ENCODE measurements at places on chromosomes 4 and X.

DNA sequence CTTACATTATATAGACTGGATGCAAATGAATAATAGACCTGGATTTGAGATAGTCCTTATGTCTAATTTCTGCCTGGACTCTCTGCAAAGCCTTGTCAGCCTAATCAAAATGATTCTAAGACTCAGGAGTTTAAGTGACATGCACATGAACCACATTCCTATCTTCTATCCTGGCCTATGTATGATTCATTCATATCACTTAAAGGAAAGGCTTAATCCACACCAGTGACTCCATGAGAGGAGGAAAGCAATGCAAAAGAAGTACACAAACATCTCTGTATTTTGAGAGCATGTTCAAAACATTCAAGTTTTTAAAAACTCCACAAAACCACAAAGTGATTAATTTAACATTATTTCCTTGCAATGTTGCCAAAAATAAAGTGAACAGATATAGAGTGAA is 14.6 kb downstream of the AMOT start:
- DNase-seq, result no peak

DNA sequence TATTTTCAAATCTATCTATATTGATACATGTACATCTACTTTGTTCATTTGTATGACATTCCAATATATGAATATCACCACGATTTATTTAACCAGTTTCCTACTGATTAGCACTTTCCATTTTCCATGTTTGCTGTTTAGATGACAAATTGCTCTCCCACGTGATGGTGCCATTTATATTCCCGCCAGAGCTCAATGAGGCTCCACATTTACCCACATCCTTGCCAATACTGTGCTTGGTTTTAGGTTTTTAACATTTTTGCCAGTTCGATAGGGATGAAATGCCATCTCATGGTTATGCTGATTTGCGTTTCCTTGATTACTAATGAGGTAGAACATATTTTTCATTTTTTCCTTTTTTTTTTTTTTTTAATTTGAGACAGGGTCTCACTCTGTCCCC is 86.7 kb upstream of the TRIM2 start:
- DNase-seq, result no peak

GRCh38 chr4:7546152-7546808 is 111.5 kb upstream of the PSAPL1 start:
- no peak for DNase-seq

GRCh38 chr4:158159054-158159717 is 13.6 kb downstream of the GASK1B start:
- no peak for DNase-seq

- no peak for DNase-seq
Observed at GRCh38 chr4:26999689-27000088, 139.0 kb downstream of the STIM2 start.

GRCh38 chrX:73683236-73683859 is 120.4 kb downstream of the CHIC1 start:
- no peak for DNase-seq

- DNase-seq, result no peak
Observed at GRCh38 chrX:34624416-34624815, 32.7 kb downstream of the TMEM47 start.

DNA sequence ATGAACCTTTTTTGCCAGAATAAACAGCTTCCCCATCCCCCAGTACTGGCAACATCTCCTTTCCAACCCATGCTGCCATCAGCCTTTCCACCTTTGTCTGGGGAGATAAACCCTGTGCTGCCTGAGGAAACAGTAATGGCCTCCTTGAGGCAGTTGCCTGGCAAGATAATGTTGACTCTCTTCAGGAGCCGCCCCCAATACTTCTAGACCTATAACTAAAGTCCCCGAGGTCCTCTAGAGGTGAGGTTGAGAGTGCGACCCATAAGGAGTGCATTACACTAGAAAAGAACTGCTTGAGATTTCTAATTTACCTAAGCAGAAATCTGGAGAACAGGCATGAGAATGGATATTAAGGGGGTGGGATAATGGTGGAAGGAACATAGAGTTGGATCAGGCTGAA is 963.2 kb upstream of the PCDH7 start:
- DNase-seq, result no peak

GRCh38 chr4:137274404-137274803 is 257.9 kb downstream of the PCDH18 start:
- DNase-seq, result no peak

GRCh38 chrX:107699616-107700015 is 71.3 kb downstream of the PRPS1 start:
- DNase-seq, result no peak
